AG04450 (cell line): ENCODE measurements at places on chromosomes 13 and 19.

DNA sequence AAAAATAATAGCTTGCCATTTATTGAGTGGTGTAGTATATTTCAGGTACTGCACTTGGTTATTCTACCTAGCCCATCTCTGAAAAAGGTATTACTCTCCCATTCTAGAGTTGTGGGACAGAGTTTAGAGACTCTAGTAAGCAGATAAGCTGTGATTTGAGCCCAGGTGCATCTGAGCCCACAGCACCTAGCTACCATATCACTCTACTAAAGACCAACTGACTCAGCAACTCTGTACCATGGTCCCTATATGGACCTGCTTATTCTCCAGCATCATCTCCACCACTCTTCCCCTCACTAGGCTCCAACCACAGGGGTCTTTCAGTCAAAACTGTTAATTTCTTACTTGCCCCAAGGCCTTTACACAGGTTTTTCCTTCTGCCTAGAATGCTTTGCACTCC lies 64.4 kb downstream of the UBL3 start:
- DNase-seq: no peak

GRCh38 chr13:23637829-23638228 lies 67.6 kb downstream of the TNFRSF19 start:
- no peak for DNase-seq

GRCh38 chr13:98273067-98273823 lies 96.2 kb upstream of the RNF113B start:
- no peak for DNase-seq

DNA sequence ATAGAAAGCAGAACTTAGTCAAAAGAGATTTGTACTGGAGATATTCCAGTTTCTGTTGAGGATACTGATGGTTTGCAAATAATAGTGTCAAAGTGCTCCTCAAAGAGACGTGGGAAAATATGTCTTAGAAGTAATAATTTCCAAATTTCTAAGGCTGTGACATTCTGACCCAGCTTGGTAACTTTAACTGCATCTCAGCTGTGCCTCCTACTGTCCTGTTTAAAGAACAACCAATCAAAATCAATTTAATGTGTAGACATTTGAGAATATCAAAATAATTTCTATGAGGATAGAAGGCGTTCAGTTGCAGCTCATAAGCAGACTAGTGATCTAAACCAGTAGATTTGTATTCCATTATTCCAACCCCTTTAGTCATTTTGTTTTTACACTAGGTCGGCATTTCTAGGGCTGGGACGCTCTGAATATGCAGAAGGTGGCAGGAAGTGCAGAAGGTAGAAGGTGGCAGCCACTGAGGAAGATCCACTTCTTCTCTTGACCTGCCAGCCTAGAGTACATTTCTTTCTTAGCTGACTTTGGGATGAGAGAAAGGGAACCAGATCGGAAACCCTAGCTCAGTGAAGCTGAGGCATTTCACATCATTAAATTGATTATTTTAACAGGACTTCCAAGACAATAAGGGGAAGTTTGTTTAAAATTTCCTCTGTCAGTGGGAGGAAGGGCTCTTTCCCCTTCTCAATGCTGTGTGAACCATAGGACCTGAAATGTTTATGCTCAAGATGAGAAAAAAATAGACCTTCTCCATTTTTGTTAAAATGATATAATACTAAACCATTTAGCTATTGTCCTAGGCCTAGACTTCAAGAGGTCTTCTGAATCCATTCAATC lies 67.5 kb downstream of the COL4A1 start:
- no peak for DNase-seq

GRCh38 chr13:30268673-30269072 lies 38.7 kb downstream of the KATNAL1 start:
- no peak for DNase-seq

DNA sequence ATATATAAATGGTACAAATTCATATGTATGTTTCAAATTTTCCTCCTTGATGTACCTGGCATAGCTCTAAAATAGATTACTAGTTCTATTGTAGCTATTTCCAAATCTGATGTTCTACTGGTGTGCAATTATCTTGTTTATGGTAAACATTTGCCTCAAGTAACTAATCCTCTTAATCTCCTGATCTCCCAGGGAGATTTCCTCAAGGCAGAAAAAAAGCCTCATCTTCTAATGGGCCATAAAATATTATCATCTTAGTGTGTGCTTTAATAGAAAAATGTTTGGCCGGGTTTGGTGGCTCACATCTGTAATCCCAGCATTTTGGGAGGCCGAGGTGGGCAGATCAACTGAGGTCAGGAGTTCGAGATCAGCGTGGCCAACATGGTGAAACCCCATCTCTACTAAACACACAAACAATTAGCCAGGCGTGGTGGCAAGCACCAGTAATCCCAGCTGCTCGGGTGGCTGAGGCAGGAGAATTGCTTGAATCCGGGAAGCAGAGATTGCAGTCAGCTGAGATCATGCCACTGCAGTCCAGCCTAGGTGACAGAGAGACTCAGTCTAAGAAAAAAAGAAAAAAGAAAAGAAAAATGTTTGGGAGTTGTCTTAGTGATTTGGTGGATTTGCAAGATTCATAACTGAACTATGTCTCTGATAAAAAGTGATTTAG lies 498.9 kb upstream of the SLITRK5 start:
- DNase-seq: no peak

- no peak for DNase-seq
Measured at GRCh38 chr19:48705431-48705830, 9.7 kb downstream of the FUT2 start.

DNA sequence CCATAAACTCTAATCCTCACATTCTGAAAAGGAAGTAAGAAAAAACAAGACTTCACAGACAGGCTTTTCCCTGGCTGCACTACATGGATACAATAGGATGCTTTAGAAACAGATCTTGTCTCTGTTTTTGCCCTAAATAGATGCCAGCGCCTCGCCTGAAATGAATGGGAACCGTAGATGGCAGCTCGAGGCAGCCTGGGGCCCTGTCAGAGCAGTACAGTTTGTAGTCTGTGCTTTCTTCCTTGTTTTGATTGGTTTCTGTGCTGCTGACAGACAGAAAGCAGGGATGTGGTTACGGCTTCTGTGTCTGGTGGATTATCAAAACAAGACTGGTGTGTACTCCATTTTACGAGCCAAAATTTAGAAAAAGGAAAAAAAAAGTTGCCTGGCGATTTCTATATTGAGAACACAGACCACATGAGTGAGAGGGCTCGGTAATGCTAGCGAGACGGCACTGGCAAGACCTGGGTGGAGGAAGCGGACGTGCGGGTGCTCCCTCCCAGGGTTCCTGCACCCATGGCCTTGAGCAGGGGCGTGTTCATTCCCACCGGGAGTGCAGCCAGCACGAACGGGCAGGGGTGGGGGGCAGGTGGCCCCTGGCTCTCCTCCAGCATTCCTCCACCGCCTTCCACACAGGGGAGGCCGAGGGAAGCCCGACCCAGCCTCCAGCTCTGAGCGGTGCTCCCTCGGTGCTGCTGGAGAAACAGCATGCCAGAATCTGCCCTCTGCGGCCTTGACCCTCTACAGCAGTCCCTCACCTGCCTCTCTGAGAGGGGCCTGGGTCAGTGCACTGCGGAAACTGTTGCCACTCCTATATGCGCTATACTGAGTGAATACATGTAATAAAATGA lies 37.6 kb upstream of the C1QTNF9 start:
- DNase-seq: peak; percentile 45

DNA sequence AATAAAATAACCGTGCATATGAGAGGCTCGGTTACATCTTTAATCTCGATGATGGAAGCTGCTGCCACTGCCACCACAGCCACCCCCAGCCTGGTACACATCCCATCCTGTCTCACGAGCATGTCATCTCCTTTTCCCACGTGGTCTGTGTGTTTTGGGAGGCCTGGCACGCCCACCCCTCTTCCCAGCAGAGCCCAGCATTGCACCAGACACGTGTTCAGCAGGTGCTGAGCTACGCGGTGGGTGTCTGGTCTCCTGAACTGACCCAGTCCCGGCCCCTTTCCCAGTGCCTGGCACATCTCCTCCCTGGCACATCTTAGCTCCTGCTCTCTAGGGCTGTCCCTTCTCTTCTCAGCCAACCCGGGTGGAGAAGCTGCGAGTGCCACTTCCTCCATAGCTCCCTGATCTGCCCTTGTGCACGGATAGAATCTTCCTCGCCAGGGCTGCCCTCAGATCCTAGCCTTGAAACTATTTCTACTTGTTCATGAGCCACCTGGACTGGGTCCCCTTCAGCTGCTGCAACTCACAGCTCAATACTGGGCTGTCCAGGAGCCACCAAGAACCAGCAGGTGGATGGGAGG lies 36.8 kb upstream of the ZNF536 start:
- no peak for DNase-seq

- DNase-seq: no peak
Measured at GRCh38 chr19:7655581-7655980, 13.3 kb upstream of the RETN start.

GRCh38 chr19:17114414-17114831 lies 38.8 kb downstream of the MYO9B start:
- no peak for DNase-seq

- no peak for DNase-seq
Measured at GRCh38 chr19:3766520-3766919, 4.0 kb downstream of the MRPL54 start.

- no peak for DNase-seq
Measured at GRCh38 chr19:2332341-2333026, 4.0 kb downstream of the SPPL2B start.

- no peak for DNase-seq
Measured at GRCh38 chr19:6495947-6496346, 6.2 kb downstream of the TUBB4A start.

- no peak for DNase-seq
Measured at GRCh38 chr13:71517004-71517403, 350.0 kb downstream of the DACH1 start.

DNA sequence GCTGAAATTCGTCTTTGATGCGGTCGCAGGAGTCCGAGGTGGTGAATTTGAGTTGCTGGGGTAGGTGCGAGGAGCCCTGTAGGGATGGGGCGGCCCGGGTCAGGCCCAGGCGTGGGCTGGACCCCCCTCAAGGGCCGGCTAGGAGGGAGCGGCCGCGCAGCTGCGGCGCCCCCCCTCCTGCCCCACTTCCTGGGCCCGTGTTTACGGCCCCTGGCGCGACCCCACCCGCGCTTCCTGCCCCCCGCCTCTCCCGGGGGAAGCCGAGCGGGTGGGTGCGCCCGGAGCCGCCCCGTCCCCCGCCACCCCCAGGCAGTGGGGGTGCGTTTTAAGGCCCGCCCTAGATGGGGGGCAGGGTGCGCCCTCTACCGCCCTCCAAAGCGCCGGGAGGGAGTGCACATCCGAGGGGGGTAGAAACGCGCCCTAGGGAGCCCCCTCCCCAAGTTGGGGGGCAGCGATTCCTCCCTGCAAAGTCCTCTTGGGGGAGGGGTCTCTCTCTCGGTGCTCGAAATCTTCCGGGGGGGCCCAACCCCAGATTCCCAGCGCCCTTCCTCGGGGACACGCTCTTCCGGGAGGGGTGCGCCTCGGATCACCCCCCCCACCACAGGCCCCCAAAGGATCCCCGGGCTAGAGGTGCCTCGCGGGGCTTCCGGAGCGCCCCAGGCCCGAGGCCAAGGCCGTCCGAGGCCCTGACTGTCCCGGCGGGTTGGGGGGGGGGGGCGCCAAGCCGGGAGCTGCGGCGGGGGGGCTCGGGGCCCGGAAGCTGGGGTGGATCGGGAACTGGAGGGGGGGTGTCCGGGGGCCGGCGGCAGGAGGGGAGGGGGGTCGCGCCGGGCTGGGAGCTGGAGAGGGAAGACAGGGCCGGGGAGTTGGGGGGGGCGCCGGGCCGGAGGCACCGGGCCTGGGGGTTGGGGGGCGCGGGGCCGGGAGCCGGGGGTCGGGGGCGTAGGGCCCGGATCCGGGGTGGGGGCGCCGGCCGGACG lies 823 bp downstream of the TLE5 start:
- no peak for DNase-seq

DNA sequence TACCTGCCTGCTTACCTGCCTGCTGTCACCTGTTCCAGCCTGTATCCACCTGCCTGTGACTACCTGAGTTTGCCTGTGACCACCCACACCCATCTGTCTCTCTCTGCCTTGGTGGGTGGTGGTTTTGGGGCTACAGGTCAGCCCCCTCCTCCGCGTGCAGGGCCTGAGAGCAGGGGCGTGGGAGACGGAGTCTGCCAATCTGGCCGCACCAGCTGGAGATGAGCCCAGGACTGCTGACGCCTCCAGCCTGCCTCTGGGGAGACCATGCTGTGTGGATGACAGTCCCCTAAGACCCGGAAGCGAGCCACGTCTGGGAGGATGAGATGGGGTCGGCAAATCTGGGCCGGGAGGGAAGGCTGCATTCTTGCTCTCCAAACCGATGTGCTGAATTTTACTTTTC lies 15.9 kb upstream of the KCTD15 start:
- DNase-seq: no peak

DNA sequence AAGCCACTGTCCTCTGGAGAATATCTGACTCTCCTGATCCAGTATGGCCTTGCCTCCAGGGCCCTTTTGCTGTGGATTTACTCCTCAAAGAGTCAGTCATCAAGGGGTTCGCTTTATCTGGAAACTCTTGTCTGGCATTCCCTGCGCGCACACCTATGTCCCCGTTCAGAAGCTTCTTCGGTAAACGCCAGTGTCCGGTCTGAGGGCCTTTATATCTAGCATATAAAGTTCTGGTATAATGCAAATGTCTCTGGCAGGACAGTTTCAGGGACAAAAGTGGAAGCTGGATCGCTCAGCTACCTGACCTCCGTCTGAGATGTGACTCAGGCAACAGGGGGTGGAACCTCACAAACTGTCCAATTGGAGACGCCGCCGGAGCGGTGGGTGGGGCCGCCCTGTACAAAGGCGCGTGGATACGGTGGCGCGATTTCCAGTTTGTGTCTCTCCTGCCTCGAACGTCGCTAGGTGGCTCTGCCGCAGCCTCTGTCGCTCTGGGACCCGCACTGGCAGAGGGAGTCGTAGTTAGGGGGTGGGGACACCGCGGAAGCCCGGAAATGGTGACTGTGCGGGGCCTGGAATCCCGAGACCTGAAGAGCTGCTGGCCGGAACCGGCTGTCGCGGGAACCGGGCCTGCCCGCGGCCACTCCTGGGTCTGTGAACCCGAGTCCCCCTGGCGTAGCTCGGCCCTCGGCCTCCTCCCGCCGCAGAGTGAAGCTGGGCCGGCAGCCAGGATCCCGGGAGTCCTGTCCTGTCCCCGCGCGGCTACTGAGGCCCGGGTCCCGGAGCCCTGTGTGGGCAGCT lies 10.6 kb upstream of the ZNF709 start:
- peak; percentile 18 for DNase-seq

DNA sequence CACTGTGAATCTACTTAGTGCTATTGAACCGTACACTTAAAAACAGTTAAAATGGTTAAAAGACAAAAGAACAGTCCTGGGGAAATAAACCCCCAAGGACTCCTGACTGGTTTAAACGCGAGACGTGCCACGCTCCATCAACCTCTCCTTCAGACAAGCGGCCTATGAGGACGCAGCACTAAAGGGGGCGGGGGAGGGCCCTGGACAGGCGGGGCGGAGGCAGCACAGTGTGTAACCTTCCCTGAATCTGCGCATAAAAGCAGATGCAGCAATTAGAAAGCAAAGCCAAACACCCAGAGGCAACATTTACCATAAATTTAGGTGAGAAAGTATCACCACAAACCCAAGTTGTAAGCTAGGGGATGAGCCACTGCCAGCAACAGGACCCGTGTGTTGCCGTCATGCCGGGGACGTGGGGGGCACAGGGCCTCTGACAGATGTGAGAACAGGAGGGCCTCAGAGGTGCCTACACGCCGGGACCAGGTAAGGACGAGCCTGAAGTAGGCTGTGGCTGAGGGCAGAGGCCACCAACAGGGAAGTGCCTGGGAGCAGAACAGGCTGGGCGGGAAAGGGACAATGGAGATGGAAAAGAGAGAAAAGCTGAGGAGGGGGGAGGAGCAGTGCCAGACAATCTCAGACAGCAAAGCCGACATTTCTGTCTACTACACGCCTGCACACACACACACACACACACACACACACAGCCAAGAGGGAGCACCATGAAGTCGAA lies 15.3 kb upstream of the ADPRHL1 start:
- DNase-seq: no peak
